ENCODE measurements at places on chromosomes 6 and 20. TPM values are rescaled to one million over a fixed set of nuclear protein-coding genes. Genes with fewer than 3 reads are reported as not detected.

PDYN gene
- not detected for total RNA-seq

OR2B6 gene
- total RNA-seq = not detected

YTHDF1 gene
- total RNA-seq = 30.3 TPM

ANKEF1 gene
- 4.8 TPM for total RNA-seq

HM13 gene
- 194 TPM for total RNA-seq

REPS1 gene
- 64.8 TPM for total RNA-seq

MATN4 gene
- total RNA-seq = not detected

OXT gene
- not detected for total RNA-seq

PRPH2 gene
- 0.09 TPM for total RNA-seq

APOBEC2 gene
- total RNA-seq = not detected

SIRPB2 gene
- total RNA-seq = 0.33 TPM

ARFGEF3 gene
- 1.8 TPM for total RNA-seq

SYNJ2 gene
- total RNA-seq = 26.6 TPM

SSTR4 gene
- not detected for total RNA-seq

BPHL gene
- 24.8 TPM for total RNA-seq

NOTCH4 gene
- 0.45 TPM for total RNA-seq

ADTRP gene
- total RNA-seq = 46.6 TPM

COL12A1 gene
- total RNA-seq = 263 TPM

TBX18 gene
- 0.19 TPM for total RNA-seq

SIGLEC1 gene
- not detected for total RNA-seq

ULBP2 gene
- 14.5 TPM for total RNA-seq

ADGB gene
- total RNA-seq = not detected

HCRTR2 gene
- total RNA-seq = not detected

SLC35F1 gene
- not detected for total RNA-seq

KCNK16 gene
- not detected for total RNA-seq

ENTPD6 gene
- 96.3 TPM for total RNA-seq
